ENCODE measurements at places on chromosomes 16 and 17.

- no peak for DNase-seq
Observed at GRCh38 chr17:80339731-80340456, 75.1 kb upstream of the ENDOV start.

- no peak for DNase-seq
Observed at GRCh38 chr17:59617156-59617732, 2.5 kb upstream of the CLTC start.

DNA sequence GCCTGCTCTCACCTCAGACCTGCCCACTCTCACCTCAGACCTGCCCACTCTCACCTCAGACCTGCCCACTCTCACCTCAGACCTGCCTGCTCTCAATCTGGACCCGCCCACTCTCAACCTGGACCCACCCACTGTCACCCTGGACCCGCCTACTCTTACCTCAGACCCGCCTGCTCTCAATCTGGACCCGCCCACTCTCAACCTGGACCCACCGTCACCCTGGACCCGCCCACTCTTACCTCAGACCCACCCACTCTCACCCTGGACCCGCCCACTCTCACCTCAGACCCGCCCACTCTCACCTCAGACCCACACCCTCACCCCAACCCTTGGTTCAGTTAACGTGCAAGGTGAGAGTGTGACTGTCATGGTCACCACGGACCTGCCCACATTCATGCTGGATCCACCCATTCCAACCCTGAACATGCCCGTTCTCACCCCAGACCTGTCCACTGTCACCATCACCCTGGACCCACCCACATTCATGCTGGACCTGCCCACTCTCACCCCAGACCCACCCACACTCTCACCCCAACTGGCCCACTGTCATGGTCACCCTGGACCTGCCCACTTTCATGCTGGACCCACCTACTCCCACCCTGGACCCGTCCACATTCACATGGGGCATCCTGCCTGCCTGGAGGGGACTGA lies 31.2 kb upstream of the ENPP7 start:
- DNase-seq = no peak

DNA sequence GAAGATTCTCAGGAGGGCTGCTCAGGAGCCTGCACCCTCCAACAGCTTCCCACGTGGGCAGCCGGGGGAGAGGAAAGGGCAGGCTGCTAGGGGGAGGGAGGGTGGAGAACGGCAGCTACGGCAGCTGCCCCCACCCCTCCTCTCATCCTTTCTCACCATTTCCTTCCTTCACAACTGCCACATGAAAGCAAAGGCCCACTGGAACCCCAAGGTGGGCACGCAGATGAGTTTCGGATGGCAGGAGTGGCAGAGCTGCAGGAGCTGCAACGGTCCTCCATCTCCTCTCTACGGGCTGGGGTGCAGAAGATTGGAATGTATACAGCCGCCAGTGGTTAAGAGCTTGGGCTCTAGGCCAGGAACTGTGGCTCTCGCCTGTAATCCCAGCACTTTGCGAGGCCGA lies 77.7 kb downstream of the GAS7 start:
- DNase-seq = no peak

GRCh38 chr17:2195729-2196128 lies 107.9 kb downstream of the SMG6 start:
- no peak for DNase-seq

DNA sequence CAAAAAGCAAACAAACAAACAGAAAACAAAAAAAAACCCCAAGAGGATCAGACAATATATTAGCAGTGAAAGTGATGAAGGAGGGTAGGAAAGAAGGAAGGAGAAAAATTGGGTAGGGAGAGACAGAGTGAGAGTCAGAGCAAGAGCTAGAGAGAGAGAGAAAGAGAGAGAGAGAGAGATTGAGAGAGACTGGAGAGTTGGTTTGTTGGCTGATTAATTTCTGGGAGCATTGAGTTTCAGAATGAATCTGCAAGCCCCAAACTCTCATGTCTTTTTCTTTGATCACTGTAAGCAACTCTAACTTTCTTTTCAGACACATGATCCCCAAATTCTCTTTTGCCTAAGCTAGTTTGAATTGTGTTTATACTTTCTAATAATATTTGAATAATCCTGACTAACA lies 388.1 kb downstream of the SHISA9 start:
- no peak for DNase-seq

- DNase-seq = no peak
Observed at GRCh38 chr17:83062011-83062817, 17.2 kb upstream of the METRNL start.

- no peak for DNase-seq
Observed at GRCh38 chr17:48647103-48647962, 21.2 kb upstream of the HOXB9 start.

GRCh38 chr16:55773859-55774549 lies 58.9 kb downstream of the CES1 start:
- DNase-seq = no peak

DNA sequence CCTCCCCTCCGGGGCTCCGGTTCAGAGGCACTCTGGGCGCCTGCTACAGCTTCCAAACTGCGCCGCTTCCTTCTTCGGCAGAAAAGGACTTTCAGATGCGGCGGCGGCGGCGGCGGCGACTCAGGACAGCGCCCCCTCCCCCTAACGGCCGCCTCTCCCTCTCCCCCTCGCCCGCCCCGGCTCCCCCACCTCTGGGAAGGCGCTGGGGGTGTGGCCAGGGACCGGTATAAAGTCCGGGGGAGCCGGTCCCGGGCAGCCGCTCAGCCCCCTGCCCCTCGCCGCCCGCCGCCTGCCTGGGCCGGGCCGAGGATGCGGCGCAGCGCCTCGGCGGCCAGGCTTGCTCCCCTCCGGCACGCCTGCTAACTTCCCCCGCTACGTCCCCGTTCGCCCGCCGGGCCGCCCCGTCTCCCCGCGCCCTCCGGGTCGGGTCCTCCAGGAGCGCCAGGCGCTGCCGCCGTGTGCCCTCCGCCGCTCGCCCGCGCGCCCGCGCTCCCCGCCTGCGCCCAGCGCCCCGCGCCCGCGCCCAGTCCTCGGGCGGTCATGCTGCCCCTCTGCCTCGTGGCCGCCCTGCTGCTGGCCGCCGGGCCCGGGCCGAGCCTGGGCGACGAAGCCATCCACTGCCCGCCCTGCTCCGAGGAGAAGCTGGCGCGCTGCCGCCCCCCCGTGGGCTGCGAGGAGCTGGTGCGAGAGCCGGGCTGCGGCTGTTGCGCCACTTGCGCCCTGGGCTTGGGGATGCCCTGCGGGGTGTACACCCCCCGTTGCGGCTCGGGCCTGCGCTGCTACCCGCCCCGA lies at the start of gene IGFBP4:
IGFBP4 (plus strand) TSS at position 255 of the 792 bp plus-strand sequence; CDS start at position 541, 286 bp downstream.
- no peak for DNase-seq

- no peak for DNase-seq
Observed at GRCh38 chr17:57607553-57608120, 137.5 kb downstream of the CCDC182 start.

DNA sequence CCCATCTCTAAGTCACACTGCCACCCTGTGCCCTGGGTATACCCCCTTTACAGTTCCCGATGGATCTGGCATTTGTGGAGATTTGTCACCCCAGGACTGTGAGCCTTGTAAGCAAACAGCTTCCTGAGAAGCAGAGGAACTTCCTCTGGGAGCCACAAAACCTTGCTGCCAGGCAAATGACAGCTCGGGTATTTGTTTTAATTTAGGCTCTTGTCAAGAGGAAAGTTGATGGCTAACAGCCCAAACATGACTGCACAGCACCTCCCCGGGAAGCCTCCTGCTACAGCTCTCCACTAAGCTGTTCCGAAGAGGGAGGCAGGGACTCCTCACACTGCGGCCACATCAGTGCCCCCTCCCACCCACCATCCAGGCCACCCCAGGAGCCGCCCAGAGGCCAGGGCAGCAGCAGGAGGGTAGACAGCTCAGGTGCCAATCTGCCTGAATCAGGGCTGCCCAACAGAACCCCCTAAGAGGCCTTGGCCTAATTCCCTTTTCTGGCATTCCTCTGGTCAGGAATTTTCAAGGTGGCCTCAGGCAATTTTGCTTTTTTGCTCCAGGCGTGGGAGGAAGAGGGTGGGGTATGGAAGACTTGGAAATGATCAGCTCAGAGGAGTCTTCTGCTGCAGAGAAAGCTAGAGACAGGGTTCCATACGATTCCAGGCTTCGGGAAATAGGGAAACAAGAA lies 2.6 kb downstream of the ABR start:
- no peak for DNase-seq

DNA sequence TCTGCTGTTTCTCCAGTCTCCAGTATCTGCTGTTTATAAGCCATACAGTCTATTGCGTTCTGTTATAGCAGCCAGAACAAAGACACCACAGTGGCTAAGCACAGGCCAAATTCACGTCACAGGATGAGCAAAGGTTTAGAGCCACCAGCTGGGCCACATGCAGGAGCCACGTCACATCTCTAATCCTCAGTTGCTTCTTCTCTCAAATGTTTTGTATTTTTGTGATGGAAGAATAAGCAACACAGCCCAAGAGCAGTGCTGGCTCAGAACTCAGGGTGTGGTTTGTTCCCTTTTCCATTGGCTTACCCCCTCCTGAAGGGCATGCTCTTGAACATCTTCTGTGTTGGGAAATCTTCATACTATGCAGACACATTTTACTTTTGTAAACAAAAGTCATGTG lies 309.4 kb upstream of the CDH5 start:
- no peak for DNase-seq

DNA sequence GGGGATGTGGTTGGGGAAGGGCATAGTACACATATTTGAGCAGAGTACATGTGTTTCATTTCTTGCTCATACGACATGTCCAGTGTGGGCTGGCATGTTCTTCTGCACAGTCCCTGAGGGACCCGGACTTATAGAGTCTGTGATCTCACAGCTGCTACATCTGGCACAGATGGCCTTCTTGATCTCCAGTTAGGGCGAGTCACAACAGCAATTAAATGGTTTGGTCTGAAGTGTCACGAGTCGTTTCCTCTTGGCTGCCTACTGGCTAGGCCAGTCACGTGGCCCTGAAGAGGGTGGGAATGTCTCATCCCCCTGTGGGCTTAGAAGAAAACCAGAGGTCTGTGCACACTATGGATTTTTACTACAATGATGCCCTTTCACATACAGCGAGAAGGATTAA lies 443.6 kb downstream of the WWOX start:
- no peak for DNase-seq

- no peak for DNase-seq
Observed at GRCh38 chr17:2405247-2405926, 4.5 kb upstream of the MNT start.

GRCh38 chr17:11109106-11109505 lies 131.9 kb upstream of the SHISA6 start:
- no peak for DNase-seq

GRCh38 chr16:7964167-7964566 lies 626.1 kb downstream of the TMEM114 start:
- no peak for DNase-seq

DNA sequence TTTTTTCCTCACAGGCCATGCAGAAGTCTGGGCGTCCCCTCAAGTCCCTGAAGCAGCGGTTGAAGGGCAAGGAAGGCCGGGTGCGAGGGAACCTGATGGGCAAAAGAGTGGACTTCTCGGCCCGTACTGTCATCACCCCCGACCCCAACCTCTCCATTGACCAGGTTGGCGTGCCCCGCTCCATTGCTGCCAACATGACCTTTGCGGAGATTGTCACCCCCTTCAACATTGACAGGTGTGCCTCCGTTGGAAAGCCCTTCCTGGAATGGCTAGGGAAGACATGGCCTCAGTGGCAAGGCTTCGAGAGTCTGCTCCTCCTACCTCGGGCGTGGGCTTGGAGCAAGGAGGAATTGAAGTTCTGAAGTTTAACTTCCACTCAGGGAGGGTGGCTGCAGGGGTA lies 13.5 kb downstream of the POLR2A start:
- DNase-seq = no peak

GRCh38 chr17:51103050-51103449 lies 17.6 kb downstream of the SPAG9 start:
- no peak for DNase-seq

DNA sequence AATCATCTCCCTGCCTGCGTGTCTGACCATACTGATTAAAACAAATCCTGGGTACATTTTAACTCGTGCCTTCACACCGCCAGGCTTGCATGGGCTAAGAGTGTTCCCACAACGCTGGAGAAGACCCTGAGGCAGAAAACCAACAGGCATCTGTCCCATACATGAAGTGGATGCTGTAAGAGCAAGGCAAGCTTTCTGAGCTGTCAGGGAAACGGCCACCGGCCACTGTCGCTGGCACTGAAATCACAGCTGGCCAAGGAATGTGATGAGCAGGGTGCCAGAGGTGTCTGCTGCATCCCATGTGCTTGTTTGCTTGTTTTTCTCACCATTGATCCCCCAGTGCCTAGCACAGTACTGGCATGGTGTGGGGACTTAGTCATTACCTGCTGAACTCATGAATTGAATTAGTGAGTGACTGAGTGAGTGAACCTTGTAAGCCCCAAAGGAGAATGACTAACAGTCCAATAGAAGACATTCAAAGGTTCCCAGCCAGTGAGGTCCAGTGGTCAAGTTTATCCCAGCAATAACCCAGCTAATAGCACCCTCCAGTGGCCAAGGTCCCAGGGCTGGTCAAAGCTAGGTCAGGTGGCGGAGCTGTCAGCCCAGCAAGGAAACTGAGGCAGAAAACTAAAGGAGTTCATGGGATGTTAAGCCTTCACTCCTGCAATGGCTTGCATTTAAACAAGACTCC lies 92.7 kb upstream of the CDH5 start:
- no peak for DNase-seq

DNA sequence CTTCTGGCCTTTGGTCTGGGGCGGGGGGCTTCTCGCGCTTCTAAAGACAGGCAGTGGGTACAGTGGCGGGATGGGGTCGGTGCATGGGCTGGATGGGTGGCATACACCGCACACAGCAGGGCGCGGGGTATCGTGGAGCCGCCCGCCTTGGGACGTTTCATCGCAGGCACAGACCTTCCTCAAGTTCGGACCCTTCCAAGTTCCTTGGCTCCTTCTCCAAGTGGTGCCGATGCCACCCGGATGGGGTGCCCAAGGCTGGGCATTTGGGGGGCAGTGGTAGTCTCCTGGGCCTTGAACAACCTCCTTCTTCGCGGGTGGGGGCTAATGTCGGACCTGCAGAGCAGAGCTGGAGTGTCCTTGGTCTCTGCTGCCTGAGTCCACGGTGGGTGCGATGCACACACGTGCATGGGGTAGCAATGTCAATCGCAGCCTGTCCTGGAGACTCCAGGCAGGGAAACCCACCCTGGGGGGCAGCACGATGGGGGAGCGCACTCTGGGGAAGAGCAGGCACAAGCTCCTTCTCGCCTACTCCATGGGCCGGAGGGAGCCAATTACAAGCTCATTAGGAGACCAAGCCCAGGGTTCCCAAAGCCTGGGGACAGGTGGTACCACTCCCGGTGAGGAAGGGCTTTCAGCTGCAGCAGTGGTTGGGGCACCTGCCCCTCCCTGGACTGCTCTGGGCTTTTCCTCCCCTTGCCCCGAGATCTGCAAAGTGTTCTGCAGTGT lies 686 bp upstream of the MTSS2 start:
- DNase-seq = no peak

GRCh38 chr17:41451154-41451728 lies 10.5 kb upstream of the KRT38 start:
- DNase-seq = no peak

- DNase-seq = no peak
Observed at GRCh38 chr17:31433091-31433790, 41.8 kb downstream of the RAB11FIP4 start.

GRCh38 chr16:1378087-1378803 lies 26.5 kb downstream of the GNPTG start:
- no peak for DNase-seq
